Activated CD4-positive, alpha-beta memory T cell treated with anti-CD3 and anti-CD28 coated beads, Interleukin-2, amount 10 ng/mL, durations not matched to agents 7 days and 5 days (primary cell): ENCODE measurements at places on chromosomes 4 and X. TPM values are rescaled to one million over a fixed set of nuclear protein-coding genes. Genes with fewer than 3 reads are reported as not detected.

The PIN4 gene
- 8.9 TPM for total RNA-seq

The RASL11B gene
- 0.33 TPM for total RNA-seq

The HS6ST2 gene
- 0.38 TPM for total RNA-seq

The PABPC1L2B gene
- not detected for total RNA-seq

The GPRIN3 gene
- 102 TPM for total RNA-seq

The TSPAN7 gene
- 0.23 TPM for total RNA-seq

The LANCL3 gene
- total RNA-seq: 0.23 TPM

The OTC gene
- total RNA-seq: not detected

The NXF2 gene
- not detected for total RNA-seq

The ZNF185 gene
- 0.88 TPM for total RNA-seq

The SLC26A1 gene
- 0.20 TPM for total RNA-seq

The GBA3 gene
- not detected for total RNA-seq

The TMSB15A gene
- total RNA-seq: 0.45 TPM

The FATE1 gene
- total RNA-seq: not detected

The RHOH gene
- 125 TPM for total RNA-seq

The SAGE1 gene
- total RNA-seq: not detected

The UGT2B15 gene
- total RNA-seq: not detected

The GAGE12J gene
- not detected for total RNA-seq

The TMEM255A gene
- not detected for total RNA-seq

The PIR gene
- 5.6 TPM for total RNA-seq

The TMEM164 gene
- 24.1 TPM for total RNA-seq

The FGF16 gene
- not detected for total RNA-seq

The SCRG1 gene
- not detected for total RNA-seq
